ENCODE measurements at places on chromosomes 4 and X.

GRCh38 chr4:187887906-187888305 is 107.7 kb upstream of the ZFP42 start:
- H3K4me1 ChIP-seq, result no peaks in the 10 kb centered on the region
- no peak overlapping the region for H3K4me3 ChIP-seq
- H3K27ac ChIP-seq, result no peak overlapping the region
- DNase-seq, result no peak
- H3K36me3 ChIP-seq, result no peaks in the 10 kb centered on the region

- peaks cover 2% of the 10 kb centered on the region for H3K4me1 ChIP-seq
- peaks cover 16% of the 10 kb centered on the region for H3K36me3 ChIP-seq
- no peak for DNase-seq
- no peak overlapping the region for H3K4me3 ChIP-seq
- no peak overlapping the region for H3K27ac ChIP-seq
Measured at GRCh38 chr4:105437637-105438036, 36.2 kb downstream of the PPA2 start.

GRCh38 chrX:2600564-2600963 is 90.5 kb upstream of the CD99 start:
- no peak overlapping the region for H3K4me3 ChIP-seq
- no peak overlapping the region for H3K27ac ChIP-seq

GRCh38 chr4:156779774-156780173 is 191.8 kb downstream of the PDGFC start:
- H3K4me1 ChIP-seq, result no peaks in the 10 kb centered on the region
- no peaks in the 10 kb centered on the region for H3K36me3 ChIP-seq
- H3K27ac ChIP-seq, result no peak overlapping the region
- H3K27me3 ChIP-seq, result peaks cover 2% of the 10 kb centered on the region
- H3K4me3 ChIP-seq, result no peak overlapping the region
- no peak for DNase-seq

- peaks cover 8% of the 10 kb centered on the region for H3K27me3 ChIP-seq
- DNase-seq, result no peak
- no peaks in the 10 kb centered on the region for H3K36me3 ChIP-seq
- no peak overlapping the region for H3K27ac ChIP-seq
- peaks cover 28% of the 10 kb centered on the region for H3K4me1 ChIP-seq
Measured at GRCh38 chr4:2390146-2390545, 28.3 kb downstream of the ZFYVE28 start.
